ENCODE measurements at places on chromosomes 13 and 19.

- DNase-seq, result no peak
These were observed 1.8 kb upstream of the CDC37 start for GRCh38 chr19:10404888-10405820.

- no peak for DNase-seq
These were observed 70.7 kb upstream of the MYCBP2 start for GRCh38 chr13:77397636-77398035.

- DNase-seq, result no peak
These were observed 7.0 kb upstream of the ZNF441 start for GRCh38 chr19:11759805-11760204.

GRCh38 chr19:39444598-39445195, 685 bp upstream of the SUPT5H start:
- DNase-seq, result peak; percentile 23

- DNase-seq, result no peak
These were observed 94.3 kb upstream of the MBNL2 start for GRCh38 chr13:97127842-97128241.

DNA sequence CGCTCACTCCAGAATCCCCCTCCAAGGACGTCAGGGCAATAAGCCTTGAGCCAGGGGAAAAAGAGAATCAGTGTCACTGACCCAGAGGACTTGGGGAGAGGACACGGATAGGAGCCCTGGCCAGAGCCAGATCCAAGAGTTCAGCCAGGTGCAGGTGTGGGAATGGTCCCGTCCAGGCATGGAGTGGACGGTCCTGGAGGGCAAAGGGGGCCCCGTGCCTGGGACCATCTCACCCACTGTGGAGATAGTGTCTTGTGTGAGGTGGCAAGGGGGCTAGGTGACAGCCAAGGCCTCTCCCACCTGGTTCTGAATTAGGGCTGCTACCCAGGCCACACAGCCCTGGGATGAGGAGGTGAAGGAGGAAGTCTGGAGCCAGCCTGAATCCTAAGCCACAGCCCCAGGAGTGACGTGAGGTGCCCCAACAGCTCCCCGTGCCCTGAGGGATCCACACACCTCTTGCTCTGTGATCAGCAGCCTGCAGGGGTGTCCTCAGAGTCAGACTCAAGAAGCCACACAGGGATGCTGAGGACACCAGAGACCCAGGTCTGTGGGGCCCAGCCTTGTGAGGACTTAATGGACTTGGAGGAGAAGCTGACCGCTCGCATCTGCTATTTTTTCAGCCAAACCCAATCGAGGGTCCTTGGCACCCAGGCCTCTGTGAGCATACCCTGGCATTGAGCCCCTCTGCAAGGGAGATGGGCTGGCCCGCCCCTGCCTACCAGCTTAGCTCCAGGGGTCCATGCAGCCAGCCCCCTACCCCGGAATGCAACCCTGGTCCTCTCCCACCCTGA, 16.4 kb upstream of the ZNF14 start:
- no peak for DNase-seq

GRCh38 chr13:112910616-112911280, 58.3 kb upstream of the MCF2L start:
- no peak for DNase-seq

DNA sequence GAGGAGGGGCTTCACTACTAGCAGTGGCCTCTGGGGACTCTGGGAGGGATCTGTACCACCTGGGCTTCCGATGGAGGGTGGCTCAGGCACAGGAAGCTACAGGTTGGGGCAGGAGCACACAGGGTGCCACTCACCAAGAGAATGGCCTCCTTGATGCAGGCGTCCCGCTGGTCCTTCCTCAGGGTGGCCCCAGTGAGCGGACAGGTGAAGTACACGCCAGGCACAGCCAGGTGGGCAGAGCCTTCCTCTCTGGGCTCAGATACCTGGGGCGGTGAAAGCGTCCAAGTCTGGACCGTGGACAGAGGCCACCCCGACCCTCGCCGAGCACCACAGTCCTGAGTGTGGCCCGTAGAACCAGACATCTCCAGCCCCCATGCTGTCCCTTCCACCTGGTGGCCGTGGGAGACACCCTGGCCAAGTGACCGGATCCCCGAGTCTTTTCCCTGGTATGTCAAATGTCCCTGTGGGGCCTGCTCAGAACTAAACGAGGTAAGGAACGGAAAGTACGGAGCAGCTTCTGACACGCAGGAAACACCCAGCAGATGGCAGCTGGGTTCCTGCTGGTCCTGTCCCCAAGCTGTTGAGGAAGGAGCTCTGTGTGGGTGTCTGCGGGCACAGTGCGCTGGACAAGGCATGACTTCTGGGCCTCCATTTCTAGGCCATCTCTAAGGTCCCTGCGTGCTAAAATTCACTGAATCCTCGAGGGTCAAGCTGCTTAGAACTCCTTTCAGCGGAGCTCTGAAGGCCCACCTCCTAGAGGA, 5.2 kb downstream of the UBXN6 start:
- DNase-seq, result no peak

DNA sequence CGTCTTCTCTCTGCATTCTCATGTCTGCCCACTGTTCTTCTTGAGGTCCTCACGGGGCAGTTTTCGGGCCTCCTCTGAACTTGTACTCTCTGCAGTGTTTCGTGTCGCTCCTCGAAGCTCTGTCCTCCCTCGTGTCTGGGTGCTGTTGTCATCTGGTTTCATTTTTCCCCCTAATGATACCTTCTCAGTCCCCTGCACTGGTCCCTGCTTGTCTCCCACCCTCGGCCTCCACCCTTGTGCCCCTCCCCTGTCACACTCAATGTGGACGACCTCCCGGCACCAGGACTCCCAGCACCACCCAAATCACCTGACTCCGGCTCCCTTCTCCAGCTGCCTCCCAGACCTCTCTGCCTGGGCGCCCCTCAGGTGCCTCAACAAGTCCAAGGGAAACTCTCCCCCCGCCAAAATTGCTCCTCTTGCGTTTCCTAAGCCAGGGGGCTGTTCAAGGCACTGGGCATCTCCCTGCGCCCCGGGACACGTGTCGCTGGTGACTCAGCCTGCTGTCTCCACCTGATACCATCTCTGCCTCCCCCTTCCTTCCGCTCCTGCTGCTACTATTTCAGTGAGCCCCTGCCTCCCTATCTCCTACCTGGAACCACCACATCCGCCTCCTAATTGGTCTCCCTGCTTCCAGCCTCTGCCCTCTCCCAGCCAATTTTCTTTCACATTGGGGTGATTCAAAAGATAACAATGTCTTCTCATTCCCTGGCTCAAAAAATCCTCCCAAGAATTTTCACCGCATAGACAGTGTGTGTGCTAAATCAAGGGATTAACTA, 49.5 kb downstream of the RFX2 start:
- DNase-seq, result peak; percentile 75

- DNase-seq, result no peak
These were observed 17.4 kb upstream of the KLHL1 start for GRCh38 chr13:70125693-70126092.

- DNase-seq, result no peak
These were observed 162.3 kb upstream of the SERP2 start for GRCh38 chr13:44211286-44211685.

- DNase-seq, result no peak
These were observed 3.0 kb downstream of the PGLYRP2 start for GRCh38 chr19:15476325-15476724.

DNA sequence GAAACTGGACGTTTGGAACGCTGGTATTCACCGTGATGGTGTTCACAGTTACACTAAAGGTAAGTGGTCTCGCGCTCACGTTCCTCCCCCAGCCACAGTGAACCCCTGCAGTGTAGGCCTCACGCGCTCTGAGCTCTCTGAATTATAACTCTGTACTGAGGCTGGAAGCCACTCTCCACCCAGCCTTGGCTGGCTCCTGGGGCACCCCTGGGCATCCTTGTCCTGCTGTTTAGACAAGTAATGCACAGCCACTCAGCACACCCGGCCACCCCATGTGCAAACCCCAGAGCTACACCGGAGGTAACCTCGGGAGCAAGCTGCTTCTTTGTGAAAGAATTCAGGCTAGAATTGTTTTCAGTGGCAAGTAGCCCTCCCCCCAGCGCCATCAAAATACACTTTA, 97.3 kb upstream of the MCF2L start:
- no peak for DNase-seq

DNA sequence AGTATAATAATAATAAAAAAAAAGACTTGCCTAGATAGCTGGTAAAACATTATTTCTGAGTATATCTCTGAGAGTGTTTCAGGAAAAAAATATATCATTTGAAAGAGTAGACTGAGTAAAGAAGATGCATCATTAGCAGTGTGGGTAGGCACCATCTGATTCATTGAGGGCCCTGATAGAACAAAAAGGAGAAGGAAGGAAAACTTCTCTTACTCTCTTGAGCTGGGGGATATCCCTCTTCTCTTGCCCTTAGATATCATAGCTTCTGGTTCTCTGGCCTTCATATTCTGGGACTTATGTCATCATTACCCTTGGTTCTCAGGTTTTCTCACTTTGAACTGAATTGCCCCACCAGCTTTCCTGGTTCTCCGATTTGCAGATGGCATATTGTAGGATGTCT, 177.6 kb upstream of the EDNRB start:
- no peak for DNase-seq

GRCh38 chr19:5337126-5337525, 3.5 kb downstream of the PTPRS start:
- DNase-seq, result no peak

GRCh38 chr19:10797541-10798256, 38.3 kb downstream of the TMED1 start:
- DNase-seq, result peak; percentile 20

GRCh38 chr13:90798381-90798780, 549.1 kb upstream of the MIR17HG start:
- no peak for DNase-seq

- no peak for DNase-seq
These were observed 2.0 kb downstream of the PLAUR start for GRCh38 chr19:43667876-43668405.

DNA sequence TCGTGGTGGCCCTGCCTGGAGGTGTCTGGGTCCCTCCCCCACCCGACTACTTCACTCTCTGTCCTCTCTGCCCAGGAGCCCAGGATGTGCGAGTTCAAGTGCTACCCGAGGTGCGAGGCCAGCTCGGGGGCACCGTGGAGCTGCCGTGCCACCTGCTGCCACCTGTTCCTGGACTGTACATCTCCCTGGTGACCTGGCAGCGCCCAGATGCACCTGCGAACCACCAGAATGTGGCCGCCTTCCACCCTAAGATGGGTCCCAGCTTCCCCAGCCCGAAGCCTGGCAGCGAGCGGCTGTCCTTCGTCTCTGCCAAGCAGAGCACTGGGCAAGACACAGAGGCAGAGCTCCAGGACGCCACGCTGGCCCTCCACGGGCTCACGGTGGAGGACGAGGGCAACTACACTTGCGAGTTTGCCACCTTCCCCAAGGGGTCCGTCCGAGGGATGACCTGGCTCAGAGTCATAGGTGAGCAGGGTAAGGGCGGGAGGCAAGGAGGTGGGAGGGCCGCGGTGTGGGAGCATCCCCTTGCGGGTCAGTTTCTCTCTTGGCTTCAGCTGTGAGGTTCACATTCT, 19.2 kb downstream of the NECTIN2 start:
- no peak for DNase-seq

GRCh38 chr19:35618857-35619256, 6.3 kb downstream of the HAUS5 start:
- DNase-seq, result no peak

- DNase-seq, result no peak
These were observed 349.5 kb downstream of the TSHZ3 start for GRCh38 chr19:30999726-31000125.

DNA sequence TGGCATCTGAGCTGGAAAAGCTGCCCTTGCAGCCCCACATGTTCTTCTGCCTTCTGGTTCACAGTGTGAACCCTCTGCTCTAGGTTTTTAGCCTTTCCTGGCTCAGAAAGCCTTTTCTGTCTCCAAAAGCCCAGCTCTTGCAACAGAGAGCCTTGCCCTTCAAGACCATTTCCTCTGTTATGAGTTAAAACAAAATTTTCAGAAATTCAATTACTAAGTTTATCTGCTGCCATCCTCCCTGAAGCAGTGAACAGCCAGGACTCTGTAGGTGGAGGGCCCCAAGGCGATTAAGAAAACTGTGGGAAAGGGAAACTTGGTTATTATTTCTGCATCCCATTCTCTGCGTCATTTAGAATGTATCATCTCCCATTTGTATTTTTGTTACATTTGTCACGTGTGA, 18.8 kb downstream of the FAM124A start:
- peak; percentile 50 for DNase-seq

DNA sequence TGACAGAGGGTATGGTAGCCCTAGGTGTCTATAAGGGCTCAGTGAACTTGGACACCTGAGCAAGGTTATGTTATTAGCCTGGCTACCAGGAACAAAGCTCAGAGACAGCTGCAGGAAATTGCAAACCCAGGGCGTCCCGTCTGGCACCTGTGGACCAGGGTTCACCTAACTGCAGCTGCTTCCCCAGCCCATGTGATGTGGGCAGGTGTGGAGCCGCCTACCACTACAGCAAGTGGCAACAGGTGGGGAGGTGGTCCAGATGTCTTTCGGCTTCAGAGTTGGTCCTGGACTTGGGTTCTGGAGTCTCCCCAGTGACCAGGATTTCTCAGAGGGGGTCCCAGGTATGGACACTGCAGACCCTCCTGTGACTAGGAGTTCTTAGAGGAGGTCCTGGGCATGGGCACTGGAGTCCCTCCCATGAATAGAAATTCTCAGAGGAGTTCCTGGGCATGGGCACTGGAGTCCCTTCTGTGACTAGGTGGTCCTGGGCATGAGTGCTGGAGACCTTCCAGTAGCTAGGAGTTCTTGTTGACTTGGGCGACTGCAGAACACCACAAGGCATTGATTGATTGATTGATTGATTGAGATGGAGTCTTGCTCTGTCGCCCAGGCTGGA, 25.2 kb downstream of the ACTL9 start:
- DNase-seq, result no peak

DNA sequence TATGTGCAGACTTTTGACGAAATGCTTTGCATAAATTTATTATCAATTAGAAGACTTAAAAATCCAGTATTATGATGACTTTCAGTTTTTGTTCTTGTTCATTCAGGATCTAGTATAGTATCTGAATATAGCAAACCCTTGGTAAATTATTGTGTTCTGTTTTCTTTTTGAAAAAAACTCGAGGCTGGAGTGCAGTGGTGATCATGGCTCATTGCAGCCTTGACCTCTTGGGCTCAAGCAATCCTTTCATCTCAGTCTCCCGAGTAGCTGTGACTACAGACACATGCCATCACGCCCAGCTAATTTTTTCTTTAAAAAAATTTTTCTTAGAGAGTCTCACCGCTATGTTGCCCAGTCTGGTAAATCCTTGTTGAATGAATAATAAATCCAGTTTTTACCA, 4.6 kb downstream of the FARP1 start:
- no peak for DNase-seq

Data from NB4 (cell line).